ENCODE measurements at places on chromosomes 2 and 18.

- DNase-seq: no peak
These were observed 118.2 kb upstream of the ZNF516 start for GRCh38 chr18:76613053-76613754.

DNA sequence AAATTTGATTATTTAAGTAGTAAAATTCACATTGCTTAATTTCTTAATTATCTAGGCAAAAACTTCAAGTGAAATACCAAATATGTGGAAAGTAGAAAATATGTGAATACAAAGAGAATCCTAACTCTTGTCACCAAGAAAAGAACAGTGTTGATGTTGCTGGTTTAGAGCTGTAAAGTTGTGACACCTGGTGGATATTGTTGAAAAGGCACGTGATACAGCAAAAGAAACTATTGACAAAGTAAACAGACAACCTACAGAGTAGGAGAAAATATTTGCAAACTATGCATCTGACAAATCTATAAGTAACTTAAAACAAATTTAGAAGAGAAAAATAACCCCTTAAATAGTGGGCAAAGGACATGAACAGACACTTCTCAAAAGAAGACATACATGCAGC is 25.6 kb upstream of the ZC3H15 start:
- no peak for DNase-seq

DNA sequence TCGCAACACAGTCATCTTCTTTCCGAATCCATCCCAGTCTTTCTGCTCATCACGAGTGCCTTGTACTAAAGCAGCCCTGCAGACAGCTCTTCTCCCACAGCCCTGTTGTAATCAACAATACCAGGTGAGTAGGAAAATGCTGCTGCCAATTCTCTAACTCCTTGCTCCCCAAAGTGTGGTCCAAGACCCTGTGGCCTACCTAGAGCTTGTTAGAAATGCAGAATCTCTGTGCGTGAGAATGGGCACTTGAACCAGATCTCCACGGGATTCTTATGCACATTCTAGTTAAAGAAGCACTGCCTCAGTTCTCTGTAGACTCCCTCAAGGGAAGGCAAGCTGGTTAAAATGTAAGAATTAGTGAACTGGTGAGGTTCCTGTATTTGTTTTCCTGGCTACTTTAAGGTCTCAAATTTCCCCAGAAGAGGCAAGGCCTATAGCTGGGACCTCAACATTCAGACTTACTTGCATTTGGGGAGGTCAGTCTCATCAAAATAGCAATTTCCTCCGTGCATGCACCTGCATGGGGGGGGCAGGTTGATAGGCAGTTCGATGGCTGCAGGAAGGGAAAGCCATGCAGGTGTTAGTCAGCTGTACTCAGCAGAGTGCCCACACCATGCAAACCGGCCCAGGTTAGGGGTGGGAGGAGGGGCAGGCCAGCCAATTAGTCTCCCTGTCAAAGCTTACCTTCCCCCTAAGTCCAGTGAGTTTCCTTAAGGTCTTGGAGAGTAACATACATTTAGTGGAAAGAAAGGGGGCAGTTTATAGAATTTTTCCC is 70.8 kb downstream of the DHRS9 start:
- DNase-seq: no peak

GRCh38 chr2:104861351-104862057 is 7.6 kb downstream of the POU3F3 start:
- no peak for DNase-seq

DNA sequence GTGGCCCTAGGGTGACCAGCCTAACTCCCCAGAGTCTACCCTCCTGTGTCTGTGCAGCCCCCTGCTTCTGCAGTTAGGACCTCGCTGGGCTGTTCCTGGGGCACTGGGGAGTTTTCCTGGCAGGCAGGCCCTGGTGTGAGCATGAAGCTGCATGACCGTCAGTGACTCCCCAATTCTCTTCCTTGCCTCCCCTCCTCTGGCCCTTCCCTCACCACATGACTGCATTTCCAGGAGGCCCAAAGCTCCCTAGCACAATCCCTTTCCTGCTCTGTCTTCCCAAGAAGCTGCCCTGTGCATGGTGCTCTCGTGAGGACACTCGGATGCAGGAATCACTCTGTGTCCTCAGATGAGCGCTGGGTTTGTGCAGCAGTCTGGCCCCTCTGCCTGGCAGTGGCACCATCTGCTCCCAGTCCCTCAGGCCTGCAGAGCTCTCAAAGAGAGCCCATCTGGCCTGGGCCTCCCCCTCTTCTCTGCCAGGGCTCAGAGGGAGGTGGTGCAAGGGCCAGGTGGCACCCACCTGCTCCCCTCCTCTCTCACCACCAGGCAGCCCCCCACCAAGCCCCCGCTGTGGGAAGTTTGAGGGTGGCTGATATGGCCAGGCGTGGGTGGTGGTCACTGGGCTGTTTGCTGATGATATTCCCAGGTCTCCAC is 125.6 kb upstream of the HS6ST1 start:
- DNase-seq: no peak

DNA sequence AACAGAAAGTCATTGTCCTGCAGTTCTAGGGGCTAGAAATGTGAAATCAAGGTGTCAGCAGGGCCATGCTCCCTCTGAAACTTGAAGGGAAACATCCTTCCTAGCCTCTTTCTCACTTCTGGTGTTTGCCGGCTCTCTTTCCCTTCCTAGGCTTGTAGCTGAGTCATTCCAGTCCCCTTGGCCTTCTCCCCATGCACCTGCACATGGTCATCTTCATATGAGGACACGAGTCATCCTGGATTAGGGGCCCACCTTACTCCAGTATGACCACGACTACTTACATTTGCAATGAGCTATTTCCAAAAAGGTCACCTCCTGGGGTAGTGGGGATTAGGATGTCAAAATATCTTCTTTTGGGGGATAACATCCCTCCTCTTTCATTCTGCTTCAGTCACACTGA is 168.5 kb upstream of the CXCR4 start:
- no peak for DNase-seq

DNA sequence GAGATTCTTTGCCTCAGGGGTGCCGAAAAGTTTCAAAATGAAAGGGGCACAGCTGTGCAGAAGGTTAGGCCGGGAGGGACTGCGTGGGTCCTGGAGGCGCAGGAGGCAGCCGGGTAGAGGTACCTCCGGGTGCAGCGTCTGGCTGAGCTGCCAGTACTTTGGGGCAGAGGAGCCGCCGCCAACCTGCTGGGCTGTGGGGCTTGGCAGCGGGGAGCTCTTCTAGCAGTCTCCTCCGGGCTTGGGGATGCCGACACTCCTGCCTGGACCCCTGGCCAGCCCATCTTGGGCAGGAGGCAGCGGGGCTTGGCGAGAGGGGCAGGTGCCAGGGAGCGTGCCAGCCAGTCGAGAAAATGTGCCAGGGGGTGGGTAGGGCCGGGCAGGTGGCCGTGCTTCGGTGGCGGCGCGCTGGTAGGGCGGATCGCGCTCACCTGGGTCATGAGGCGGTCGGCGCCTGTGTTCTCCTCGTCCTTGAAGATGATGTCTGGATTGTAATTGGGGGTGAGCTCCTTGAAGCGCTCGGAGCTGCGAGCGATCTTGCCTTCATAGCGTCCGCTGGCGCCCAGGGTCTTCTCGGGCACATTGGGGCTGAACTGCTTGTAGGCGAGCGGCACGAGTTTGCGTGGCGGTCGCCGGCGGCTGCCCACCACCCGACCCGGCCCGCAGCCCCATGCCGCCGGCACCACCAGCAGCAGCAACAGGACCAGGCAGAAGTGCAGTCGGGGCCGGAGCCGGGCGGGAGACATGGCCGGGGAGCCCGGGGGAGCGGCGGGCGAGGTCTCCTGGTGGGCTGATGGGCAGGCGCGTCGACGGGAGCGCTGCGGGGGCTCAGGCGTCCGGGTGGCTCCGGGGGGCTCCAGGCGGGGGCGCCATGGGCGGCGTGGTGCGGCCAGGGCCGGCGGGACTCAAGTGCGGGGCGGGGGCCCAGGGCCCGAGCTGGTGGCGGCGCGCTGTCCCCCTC is 717 bp downstream of the IHH start:
- DNase-seq: no peak

- DNase-seq: no peak
These were observed 3.6 kb upstream of the DGKD start for GRCh38 chr2:233350708-233351107.

DNA sequence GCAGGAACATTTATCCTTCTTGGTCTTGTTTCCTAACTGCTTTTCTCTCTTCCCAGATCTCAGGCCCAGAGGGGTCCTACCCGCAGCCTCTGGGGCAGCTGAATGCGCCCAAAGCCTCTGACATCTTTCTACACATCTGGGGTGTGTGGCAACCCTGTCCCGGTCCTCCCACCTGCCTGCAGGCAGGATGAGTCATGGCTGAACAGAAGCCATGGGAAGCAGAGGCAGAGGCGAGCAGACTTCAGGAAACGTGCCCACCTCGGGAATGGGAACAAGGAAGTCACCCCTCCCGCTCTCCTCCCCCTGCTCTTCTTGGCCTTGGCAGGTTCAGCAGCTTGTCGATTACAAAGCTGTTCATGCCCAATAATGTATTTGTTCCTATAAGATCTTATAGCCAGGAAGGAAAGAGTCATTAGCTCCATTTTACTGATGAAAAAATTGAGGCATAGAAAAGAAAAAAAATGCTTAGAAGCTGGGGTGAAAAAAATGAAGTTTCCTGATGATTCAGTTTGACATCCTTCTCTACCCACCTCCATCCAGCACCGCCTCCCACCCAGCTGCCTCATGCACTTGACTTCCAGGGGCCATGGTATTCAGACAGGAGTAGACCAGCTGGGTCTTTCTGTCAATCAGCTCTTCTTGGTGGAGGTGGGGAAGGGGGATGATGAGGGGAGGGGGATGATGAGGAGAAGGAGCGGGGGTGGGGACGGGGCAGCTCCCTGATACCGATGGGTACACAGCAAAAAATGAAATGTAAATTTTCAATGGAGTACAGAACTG is 10.4 kb upstream of the KCNF1 start:
- no peak for DNase-seq

GRCh38 chr2:101106453-101107181 is 44.6 kb downstream of the TBC1D8 start:
- no peak for DNase-seq

GRCh38 chr2:113707106-113707505 is 49.3 kb downstream of the SLC35F5 start:
- DNase-seq: no peak

DNA sequence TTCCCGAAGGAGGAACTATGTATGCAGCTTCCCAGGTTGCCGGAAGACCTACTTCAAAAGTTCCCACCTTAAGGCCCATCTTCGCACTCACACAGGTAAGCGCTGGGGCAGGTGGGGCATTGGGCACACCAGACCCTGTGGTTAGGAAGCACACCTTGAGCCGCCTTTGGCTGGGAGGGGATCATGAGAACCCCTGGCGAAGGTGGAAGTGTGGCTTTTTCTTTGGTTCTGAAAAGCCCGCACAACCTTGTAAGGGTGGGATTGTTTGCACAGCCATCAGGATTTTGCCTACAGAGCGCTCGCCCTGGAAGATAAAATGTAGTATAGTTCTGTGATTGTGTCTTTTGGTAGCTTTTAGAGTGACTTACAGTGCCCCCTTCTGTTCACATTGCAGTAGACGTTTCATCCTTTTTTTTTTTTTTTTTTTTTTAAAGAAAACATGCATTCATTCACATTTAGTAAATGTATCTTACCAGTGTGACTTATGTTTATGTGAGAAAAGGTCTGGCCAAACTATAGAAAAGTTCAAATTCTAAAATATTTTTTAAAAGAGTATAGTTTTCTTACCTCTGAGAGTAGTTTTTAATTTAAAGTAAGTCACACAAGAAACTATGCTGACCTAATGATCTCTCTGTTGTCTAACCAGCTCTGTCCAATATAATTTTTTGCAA is 5.3 kb downstream of the KLF11 start:
- DNase-seq: no peak

DNA sequence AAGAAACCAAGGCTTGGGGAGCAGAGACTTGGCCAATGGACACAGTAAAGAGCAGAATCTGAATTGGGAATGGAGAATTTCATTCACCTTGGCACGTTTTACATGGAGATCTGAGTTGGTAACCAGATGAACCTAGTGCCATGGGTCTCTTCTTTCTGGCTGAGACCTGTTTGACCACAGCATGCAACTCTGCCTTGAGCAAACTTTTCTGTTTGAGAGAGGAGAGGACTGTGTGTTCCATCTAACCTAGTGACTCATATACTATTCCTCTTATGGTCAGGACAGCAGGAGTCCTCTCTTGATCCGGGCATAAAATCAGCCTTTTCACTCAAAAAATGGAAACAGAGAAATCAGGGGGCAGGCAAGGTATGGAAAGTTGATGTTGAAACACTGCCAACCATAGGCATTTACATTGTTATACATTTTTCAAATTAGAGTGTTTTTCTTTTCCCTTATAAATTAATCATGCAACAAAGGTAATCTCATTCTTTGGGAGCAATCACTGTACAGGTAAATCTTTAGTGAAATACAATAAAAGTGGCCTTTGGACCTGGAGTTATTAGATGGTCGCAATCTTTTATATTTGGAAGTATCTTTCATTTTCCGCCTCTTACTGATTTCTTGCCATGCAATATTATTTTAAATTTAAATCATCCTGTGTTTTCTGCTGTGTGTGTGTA is 86.7 kb downstream of the NRP2 start:
- no peak for DNase-seq

DNA sequence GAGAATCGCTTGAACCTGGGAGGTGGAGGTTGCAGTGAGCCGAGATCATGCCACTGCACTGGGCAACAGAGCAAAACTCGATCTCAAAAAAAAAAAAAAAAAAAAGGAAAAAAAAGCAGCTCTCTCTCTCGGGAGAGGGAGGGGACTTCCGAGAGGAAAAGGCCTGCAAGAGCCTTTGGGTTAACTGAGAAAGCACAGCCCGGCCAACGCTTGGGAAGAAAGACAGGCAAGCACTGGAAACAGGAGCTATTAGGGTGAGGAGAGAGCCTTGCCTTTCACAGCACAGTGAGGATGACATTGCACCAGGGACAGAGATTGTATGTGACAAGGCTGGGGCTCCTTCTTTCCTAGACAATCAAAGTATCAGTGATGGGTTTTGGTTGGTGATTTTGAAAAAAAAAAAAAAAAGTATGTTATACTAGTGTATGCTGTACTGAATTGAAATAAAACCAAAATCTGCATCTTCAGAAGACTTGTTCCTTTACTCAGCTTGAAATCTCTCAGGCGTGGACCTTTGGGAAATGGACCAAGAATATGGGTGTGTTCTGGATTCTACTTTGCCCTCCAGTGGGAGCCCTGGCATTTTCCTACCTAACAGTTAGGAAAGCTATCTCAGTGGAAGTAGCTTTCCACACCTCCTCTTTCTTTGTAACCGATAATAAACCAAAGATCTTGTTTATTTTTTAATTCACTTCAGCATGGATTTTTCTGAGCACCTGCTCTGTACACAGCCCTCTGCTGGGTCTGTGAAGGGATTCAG is 16.7 kb downstream of the SRSF7 start:
- DNase-seq: no peak

DNA sequence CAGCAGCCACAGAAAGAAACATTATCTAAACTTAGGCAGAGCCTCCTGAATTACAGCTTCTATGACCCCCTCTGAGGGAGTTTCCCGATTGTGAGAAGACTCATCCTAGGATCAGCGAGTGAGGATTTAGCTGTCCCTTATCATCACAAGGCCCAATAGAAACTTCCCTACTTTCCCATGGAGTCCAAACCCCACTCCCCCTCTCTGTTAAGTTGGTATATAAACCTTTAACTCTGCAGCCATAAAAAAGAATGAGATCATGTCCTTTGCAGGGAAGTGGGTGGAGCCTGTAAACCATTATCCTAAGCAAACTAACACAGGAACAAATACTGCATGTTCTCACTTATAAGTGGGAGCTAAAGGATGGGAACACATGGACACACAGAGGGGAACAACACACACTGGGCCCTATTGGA is 78.8 kb downstream of the MYL12B start:
- no peak for DNase-seq

GRCh38 chr2:102147935-102148334 is 5.4 kb downstream of the IL1R1 start:
- DNase-seq: no peak

GRCh38 chr2:163324677-163325076 is 411.1 kb downstream of the FIGN start:
- no peak for DNase-seq

- no peak for DNase-seq
These were observed 6.8 kb upstream of the NR4A2 start for GRCh38 chr2:156339110-156339847.

Measured in stimulated activated CD4-positive, alpha-beta T cell treated with anti-CD3 and anti-CD28 coated beads, Interleukin-1b, Interleukin-23, amount 100 ng/mL, for 1 hour (primary cell).